ENCODE measurements at places on chromosomes 5 and 9.

DNA sequence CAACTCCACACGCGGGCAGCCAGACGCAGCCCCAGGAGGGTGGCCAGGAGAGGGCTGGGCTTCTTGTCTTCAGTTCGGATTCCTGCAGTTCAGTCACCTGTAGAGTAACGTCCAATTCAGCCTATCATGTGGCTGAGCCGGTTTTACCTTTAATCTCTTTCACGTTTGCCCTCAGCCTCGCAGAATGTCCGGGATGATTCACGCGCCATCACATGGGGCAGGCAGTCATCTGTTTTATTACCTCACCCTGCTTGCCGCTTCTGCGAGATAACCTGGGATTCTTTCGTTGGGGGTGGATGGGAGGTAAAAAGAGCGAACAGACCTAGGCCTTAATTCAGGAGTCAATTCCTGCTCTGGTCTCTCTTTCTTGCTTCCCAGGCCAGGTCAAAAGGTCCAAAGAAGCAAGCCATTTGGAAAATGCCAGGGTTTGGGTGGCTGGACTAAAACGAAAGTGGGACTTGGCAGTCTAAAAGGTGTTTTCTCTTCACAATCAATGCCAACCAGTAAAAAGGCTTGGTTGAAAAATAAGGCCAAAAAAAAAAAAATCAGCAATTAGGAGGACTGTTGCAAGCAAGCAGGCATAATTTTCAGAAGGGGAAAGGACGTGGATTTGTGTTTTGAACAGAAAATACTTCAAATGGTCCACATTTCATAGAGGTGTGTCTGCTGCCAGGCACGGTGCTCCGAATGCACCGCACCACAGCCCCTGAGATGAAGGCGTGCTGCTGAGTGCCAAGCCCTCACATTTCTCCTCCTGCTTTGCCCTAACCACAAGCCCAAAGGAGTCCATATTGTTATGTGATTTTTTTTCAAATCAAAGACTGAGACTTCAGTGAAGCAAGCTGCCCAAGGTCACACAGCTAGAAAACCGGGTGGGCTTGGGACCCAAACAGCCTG is 2.8 kb upstream of the WWC1 start:
- DNase-seq: no peak

GRCh38 chr5:180813420-180813819 is 10.8 kb upstream of the MGAT1 start:
- no peak for DNase-seq

- no peak for DNase-seq
Observed at GRCh38 chr5:35198686-35199085, 31.6 kb downstream of the PRLR start.

GRCh38 chr5:55344392-55344992 is 36.7 kb downstream of the MTREX start:
- peak; percentile 9 for DNase-seq

GRCh38 chr5:160159991-160160792 is 40.9 kb upstream of the PWWP2A start:
- DNase-seq: no peak

- DNase-seq: no peak
Observed at GRCh38 chr5:16464664-16465543, 696 bp downstream of the ZNF622 start.

DNA sequence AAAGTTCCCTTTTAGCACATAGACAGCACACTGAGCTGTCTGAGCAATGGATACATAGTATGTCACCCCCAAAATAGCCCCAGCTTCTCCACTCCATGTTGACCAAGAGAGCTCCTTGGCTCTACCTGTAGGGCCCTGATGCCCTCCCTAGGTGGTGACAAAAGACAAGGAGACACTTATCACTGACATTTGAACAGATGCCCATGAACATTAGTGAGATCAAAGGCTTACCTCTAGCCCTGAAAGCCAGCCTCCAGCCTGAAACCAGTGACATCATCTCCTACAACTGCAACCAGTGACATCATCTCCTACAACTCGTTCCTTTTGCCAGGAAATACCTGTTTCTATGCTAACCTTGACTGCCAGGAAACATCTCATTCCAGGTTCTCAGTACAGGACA is 122.7 kb downstream of the FSTL4 start:
- no peak for DNase-seq

GRCh38 chr5:93674138-93674537 is 67.3 kb downstream of the POU5F2 start:
- no peak for DNase-seq

GRCh38 chr9:106980551-106981101 is 117.7 kb downstream of the ZNF462 start:
- DNase-seq: no peak

DNA sequence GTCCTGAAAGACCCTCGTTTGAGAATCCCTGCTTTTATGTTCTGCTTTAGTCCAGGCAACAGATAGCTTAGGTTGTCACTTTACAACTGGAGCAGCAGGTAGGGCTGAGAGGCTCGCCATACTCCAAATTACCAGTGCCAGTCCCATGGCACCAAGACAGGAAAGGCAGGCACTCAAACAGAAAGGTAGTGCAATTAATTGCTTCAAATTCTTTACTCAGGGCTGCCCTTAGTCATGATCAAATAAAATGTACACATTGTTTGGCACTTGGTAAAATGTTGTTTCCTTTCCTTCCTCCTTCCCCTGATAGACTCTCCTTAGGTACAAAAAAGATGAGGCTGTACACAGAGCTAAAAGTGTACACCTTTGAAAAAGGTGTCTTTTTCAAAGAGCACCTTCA is 115.8 kb upstream of the CCDC152 start:
- no peak for DNase-seq

DNA sequence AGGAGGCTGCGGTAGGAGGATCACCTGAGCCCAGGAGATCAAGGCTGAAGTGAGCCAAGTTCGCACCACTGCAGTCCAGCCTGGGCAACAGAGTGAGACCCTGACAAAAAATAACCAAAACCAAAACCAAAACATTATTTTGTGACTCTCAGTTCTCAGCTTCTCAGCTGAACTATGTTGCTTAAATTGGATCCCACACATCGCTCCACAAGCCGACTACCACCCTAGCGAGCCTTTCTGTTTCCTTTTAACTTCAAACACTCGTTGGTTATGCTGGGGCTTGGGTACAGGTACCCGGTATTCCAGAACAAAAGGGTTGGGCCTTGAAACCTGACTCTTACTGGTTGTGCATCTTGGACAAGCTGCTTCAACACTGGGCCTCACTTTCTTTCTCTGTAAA is 3.8 kb upstream of the PTGS1 start:
- DNase-seq: no peak

- DNase-seq: no peak
Observed at GRCh38 chr5:41893074-41893851, 10.9 kb upstream of the RIMOC1 start.

DNA sequence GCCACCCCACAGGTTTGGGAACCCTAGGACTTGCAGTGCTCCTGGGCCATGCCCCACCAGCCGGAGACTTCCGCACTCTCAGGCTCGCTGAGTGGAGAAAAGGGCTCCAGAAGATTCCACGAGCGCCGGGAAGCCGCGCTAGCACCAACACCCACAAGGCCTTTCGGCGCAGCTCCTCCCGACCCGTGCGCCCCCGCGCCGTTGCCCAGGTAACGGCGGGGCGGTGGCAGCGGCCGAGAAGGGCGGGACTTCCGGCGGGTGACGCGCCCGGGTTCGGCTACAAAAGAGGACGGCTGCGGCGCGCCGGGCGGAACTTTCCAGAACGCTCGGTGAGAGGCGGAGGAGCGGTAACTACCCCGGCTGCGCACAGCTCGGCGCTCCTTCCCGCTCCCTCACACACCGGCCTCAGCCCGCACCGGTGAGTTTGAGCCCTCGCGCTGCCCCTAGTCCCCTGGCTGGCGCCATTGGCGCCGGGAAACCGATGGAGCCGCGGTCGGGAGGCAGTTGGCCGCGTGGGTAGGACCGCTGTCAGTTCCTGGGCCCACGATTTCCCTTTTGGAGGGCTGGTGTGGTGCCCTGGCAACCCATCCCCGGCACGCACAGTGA is at the start of gene DNAJA1:
DNAJA1 (plus strand) TSS at position 308 of the 606 bp plus-strand sequence. CDS start 1,212 bp downstream, outside the sequence.
- DNase-seq: peak; percentile 96

DNA sequence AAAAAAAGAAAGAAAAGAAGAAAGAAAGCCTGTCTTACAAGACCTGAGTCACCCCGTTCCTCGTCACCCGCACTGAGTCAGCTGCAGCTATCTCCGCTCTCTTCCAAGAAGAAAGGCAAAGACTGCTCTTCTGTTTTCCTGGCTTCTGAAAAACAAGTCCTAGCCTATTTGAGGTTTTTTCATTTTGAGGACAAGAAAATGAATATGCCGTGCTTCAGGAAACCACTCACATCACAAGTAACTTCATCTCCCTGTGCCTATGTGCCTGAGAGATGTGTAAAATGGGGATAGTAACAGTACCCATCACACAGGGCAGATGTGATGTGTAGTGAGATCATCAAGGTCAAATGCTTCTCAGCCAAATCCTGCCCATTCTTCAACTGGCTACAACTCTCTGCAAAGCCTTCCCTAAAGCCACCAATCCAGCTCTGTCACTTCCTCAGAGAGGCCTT is 78.4 kb downstream of the GLDC start:
- DNase-seq: no peak

- no peak for DNase-seq
Observed at GRCh38 chr5:100273846-100274580, 261.2 kb upstream of the FAM174A start.

DNA sequence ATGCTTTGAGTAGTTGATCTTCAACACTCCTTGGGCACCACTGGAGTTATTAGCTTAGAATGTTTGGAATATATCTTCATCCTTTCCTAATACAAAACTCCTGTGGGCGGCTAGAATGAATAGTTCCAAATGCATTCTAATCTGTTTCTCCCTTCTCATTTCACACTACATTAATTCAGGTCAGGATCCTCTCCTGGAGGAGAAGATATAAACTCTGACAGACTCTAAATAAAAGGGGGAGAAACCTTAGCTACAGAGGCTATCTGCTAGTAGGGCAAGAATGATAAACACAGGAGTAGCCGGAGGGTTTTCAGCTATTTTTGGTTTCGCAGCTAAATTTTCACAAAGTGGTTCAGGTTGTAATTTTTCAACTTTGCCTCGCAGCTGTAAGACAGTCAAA is 45.2 kb upstream of the FAM240B start:
- DNase-seq: no peak
